Osteoblast (primary cell): ENCODE measurements at places on chromosomes 3 and 15. TPM values are rescaled to one million over a fixed set of nuclear protein-coding genes. Genes with fewer than 3 reads are reported as not detected.

ZNF445 gene
- total RNA-seq: 9.8 and 11.5 TPM in 2 replicates

ZMYND10 gene
- total RNA-seq: 0.88 and 2.9 TPM in 2 replicates

MAP2K1 gene
- total RNA-seq: 19.2 and 21.2 TPM in 2 replicates

GOLGA6L7 gene
- total RNA-seq: not detected in 2 replicates

FBXO40 gene
- not detected in 2 replicates for total RNA-seq

PIGZ gene
- 2.9 and 4.0 TPM in 2 replicates for total RNA-seq

ATP10A gene
- 26.5 and 32.9 TPM in 2 replicates for total RNA-seq

TMEM158 gene
- total RNA-seq: 4.7 and 9.0 TPM in 2 replicates

RLBP1 gene
- total RNA-seq: under 0.01 TPM in 2 replicates

AADACL2 gene
- not detected in 2 replicates for total RNA-seq

LRTM1 gene
- total RNA-seq: not detected in 2 replicates

RAB8B gene
- 55.7 and 57.5 TPM in 2 replicates for total RNA-seq

SH3GL3 gene
- total RNA-seq: 0.29 and 0.72 TPM in 2 replicates

CCDC50 gene
- total RNA-seq: 74.8 and 78.2 TPM in 2 replicates

CHRD gene
- total RNA-seq: 0.29 and 0.36 TPM in 2 replicates

NT5DC2 gene
- 45.4 and 52.5 TPM in 2 replicates for total RNA-seq

TNIK gene
- total RNA-seq: 7.6 and 8.8 TPM in 2 replicates

CAMK2N2 gene
- not detected in 2 replicates for total RNA-seq

TRIM69 gene
- 9.4 and 14.7 TPM in 2 replicates for total RNA-seq

DPH3 gene
- total RNA-seq: 21.4 and 27.4 TPM in 2 replicates

TTC21A gene
- 6.9 and 8.5 TPM in 2 replicates for total RNA-seq

RBP2 gene
- not detected in 2 replicates for total RNA-seq

SNAP23 gene
- 81.4 and 87.5 TPM in 2 replicates for total RNA-seq

RETNLB gene
- total RNA-seq: not detected in 2 replicates

FBXW12 gene
- total RNA-seq: not detected in 2 replicates

MYZAP gene
- total RNA-seq: under 0.01 TPM in 1 of 2 replicates, not detected in the other

TF gene
- total RNA-seq: 0.36 and 0.88 TPM in 2 replicates

WDR76 gene
- 6.5 and 7.6 TPM in 2 replicates for total RNA-seq
